Stimulated activated CD8-positive, alpha-beta memory T cell treated with anti-CD3 and anti-CD28 coated beads, Interleukin-4, amount 100 ng/mL, for 24 hours (primary cell): ENCODE measurements at places on chromosomes 2 and 18.

- DNase-seq: no peak
Observed at GRCh38 chr2:8288206-8288605, 393.6 kb upstream of the ID2 start.

GRCh38 chr2:214699236-214699635 lies 110.2 kb downstream of the BARD1 start:
- DNase-seq: no peak

DNA sequence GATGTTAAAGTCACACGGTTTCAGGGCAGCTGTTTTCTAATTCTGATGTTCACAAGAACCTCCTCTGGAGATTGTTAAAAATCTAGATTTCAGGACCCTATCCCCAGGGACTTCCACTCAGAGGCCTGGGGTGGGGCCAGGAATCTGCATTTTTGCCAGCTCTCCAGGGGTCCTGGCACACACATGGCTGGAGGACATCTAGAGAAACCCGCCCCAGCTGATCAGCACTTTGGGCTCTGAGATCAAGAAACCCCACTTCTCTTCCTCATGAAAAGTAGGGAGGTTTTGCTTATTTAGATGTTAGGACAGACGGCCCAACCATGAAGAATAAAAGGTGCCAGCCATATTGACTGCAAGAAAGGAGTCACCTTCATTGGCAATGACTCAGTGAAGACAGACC lies 148.8 kb downstream of the TNS1 start:
- DNase-seq: no peak

DNA sequence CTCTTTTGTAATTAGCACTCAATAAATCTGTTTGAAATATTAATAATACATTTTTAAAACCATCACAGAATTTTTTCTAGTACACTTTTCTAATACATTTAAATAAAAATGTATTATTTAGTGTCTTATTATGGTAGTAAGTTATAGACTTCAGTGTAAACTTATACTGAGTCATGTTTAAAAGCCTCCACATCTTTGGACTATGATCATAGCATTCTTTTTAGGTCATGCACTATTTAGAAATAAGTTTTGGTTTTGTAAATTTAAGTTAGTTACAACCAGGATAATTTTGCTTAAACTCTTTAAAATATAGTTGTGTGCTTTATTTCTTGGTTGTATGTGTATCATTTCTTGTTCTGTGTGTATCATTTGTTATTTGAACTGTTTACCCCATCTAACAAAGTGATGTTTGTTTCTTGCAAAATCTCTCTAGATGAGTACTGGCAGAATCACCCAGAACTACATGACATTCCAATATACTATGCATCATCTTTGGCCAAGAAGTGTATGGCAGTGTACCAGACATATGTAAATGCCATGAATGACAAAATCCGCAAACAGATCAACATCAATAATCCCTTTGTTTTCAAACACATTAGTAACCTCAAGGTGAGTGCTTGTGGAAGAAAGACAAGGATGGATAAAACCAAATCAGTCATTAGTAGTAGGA lies 16.7 kb downstream of the CPSF3 start:
- DNase-seq: no peak

GRCh38 chr2:178650554-178650953 lies 156.7 kb downstream of the TTN start:
- no peak for DNase-seq

DNA sequence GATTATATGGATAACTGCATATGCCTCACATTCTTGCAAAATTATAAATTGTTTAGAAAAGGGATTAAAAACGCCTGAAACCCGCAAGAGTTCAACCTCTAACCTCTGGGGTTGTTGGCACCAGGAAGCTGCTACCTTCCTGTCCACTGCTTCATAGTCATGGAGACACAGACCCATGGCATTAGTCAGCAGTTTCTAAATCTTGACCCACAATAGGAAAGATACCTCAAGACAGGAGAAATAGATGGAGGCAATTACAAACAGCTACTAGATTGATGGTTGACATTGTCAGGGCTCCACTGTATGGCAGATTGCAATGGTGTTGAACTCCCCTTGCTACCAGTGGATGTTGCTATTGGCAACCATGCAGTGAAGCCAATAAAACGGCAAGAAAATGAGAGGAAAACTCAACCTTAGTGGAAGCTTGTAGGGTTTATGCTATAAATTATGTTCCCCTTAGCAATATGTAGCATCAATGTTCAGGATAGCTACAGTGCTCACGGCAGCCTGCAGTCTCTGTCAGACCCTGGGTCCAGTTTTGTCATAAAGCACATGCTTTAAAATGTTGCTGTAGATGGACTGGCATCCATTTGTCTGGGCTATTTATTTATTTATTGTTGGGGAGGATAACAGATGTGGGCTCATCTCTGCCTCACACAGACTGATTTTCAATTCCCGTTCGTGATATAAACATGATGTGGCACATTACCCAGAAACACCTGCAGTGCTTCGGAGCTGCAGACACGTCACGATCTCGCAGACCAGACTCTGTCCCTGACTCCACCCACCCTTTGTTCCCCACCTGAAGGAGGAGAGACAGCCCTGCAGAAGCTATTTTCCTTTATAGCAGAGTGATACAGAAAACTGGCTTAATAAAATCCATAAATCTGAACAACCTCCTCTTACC lies 233.4 kb downstream of the AGPS start:
- no peak for DNase-seq

- DNase-seq: no peak
Observed at GRCh38 chr2:55934337-55934736, 10.8 kb upstream of the EFEMP1 start.

- no peak for DNase-seq
Observed at GRCh38 chr2:36356298-36356989, 866 bp downstream of the CRIM1 start.
